Osteoblast (primary cell): ENCODE measurements at places on chromosomes 1 and 21. TPM values are rescaled to one million over a fixed set of nuclear protein-coding genes. Genes with fewer than 3 reads are reported as not detected.

DNA sequence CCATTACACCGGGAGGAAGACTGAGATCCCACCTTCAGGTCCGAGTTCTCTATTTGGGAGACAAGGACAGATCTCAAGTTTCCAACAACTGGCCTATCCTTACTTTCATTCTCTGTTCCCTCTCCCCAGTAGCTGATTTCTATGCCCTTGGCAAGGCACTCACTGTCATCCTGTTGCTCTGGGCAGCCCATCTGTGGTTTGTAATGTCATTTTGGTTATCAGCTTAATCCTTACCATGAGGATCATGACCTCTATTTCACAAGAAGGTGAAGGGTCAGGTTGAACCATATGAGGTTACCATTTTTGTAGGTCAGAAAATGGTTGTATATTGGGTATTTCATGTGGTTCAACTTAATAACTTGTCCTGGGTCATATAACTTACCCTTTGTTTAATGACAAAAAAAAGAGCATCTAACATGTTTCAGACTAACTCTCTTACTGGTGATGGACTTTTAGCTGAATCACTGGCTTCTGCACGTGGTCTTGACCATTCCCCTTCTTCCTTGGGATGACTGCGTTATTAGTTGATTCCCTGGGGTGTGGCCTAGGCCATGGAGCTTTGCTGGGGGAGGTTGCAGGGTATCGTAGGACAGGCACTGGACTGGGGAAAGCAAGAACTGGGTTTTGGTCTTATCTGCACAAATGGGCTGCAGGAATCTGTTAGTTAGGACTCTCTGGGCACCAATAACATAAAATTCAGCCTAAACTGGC lies 120.2 kb downstream of the ACTL8 start:
- peak; percentile 92 for DNase-seq
- no peaks in the 10 kb centered on the region for H3K36me3 ChIP-seq
- H3K27ac ChIP-seq: peak overlapping the region; percentile 96
- H3K27me3 ChIP-seq: no peaks in the 10 kb centered on the region

Gene C1orf35
- 5.3 and 5.4 TPM in 2 replicates for total RNA-seq

Gene MXRA8
- total RNA-seq: 689 and 735 TPM in 2 replicates

Gene FCRL2
- total RNA-seq: not detected in 2 replicates

DNA sequence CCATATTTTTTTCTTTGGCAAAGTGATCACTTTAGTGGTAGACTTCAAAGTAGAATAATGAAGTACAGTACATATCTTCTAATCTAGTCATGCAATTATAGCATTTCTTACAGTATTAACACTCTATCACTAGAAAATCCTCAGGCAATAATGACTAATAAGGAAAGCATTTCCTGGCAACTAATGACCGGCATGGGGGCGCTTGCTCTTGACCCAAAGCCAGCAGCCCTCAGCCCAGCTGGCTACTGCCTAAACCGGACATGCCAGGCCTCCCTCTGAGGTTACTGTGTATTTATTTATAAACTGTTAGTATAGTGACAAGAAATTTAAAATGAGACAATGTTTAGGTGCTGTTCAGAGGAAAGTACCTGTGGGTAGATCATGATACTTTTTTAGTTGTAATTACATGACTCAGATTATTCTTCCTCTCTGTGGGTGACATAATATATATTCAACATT lies 633.8 kb downstream of the PTPRC start:
- peaks cover 30% of the 10 kb centered on the region for H3K4me1 ChIP-seq
- H3K36me3 ChIP-seq: no peaks in the 10 kb centered on the region
- peak; percentile 77 for DNase-seq
- H3K27ac ChIP-seq: peak overlapping the region; percentile 75
- no peak overlapping the region for H3K4me3 ChIP-seq

Gene ARID1A
- 22.8 and 23.6 TPM in 2 replicates for total RNA-seq

Gene DSCAM
- total RNA-seq: not detected in 2 replicates

- H3K36me3 ChIP-seq: peaks cover 21% of the 10 kb centered on the region
- H3K4me3 ChIP-seq: no peak overlapping the region
- no peaks in the 10 kb centered on the region for H3K27me3 ChIP-seq
- H3K27ac ChIP-seq: no peak overlapping the region
These were observed 48.1 kb downstream of the CAMSAP2 start for GRCh38 chr1:200786788-200787187.

- peaks cover 33% of the 10 kb centered on the region for H3K4me1 ChIP-seq
- DNase-seq: peak; percentile 98
- H3K27me3 ChIP-seq: peaks cover under 1% of the 10 kb centered on the region
- peaks cover 37% of the 10 kb centered on the region for H3K36me3 ChIP-seq
These were observed 3.2 kb downstream of the ATP8B2 start for GRCh38 chr1:154328318-154329151.

DNA sequence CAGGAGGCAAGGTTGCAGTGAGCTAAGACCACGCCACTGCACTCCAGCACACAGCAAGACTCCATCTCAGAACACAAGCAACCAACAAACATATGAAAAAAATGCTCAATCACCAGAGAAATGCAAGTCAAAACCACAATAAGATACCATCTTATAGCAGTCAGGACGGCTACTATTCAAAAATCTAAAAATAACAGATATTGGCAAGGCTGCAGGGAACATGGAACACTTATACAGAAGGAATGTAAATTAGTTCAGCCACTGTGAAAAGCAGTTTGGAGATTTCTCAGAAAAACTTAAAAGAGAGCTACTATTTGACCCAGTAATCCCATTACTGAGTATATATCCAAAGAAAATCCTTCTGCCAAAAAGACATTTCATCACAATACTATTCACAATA lies 27.6 kb upstream of the POGK start:
- no peak overlapping the region for H3K27ac ChIP-seq
- no peak overlapping the region for H3K4me3 ChIP-seq
- H3K27me3 ChIP-seq: no peaks in the 10 kb centered on the region
- H3K36me3 ChIP-seq: no peaks in the 10 kb centered on the region
- no peak for DNase-seq

Gene DIO1
- not detected in 2 replicates for total RNA-seq

DNA sequence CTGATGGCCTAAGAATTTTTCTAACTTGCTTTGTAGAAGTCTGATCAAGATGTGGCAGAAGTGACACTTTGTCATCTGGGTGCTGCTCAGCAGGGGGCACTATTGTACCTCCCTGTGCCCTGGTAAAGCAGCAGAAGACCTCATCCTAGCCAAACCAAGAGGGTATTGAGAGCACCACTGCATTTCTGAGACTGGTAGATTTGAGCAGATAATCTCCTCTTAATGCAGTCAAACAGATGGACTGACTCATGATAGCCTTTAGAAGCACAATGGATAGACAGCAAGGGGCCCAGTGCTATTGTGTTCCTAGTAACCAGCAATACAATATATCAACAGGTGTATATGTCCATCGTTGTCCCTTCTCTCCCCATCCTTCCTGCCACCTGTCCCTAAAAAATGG lies 5.7 kb downstream of the TPM3 start:
- H3K36me3 ChIP-seq: no peaks in the 10 kb centered on the region
- no peak overlapping the region for H3K4me3 ChIP-seq
- H3K27ac ChIP-seq: no peak overlapping the region

Gene TDRD5
- not detected in 2 replicates for total RNA-seq

Gene AGMAT
- 2.2 and 2.7 TPM in 2 replicates for total RNA-seq

- H3K27ac ChIP-seq: no peak overlapping the region
- no peak for DNase-seq
- H3K36me3 ChIP-seq: no peaks in the 10 kb centered on the region
- no peaks in the 10 kb centered on the region for H3K4me1 ChIP-seq
These were observed 546.2 kb upstream of the ADGRL2 start for GRCh38 chr1:81254560-81254959.

DNA sequence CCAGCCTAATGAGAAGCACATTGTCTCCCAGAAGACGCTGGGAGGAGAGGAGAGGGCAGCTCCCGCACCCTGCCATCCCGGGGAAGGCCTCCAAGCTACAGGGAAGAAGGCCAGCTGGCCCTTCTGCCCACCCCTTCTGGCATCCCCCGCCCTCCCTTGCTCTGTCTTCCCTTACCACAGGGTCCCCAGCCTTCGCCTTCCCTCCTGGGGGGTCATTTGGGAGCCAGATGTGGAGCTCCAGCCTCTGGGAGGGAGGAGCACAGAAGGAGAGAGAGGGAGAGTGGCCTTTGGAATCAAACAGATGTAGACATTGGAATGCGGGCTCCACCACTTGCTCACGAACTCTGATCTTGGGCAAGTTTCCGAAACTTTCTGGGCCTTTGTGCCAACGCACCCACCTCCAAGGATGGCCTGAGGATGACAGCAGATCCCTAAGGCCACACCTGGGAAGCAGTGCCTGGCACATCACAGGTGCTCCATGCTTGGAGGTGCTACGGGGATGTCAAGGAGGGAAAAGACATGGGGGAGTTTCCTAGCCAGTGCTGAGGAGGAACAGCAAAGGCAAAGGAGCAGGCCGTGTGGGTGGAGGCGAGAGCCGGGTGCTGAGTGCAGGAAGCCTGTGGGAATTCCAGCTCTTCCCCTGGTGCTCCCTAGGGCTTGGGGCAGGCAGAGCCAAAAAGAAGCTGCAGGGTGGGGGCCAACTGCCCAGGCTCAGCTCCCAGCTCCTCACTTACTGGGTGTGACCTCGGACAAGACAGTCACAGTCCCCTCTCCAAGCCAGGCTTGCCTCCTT lies 23.1 kb upstream of the RSPO1 start:
- peaks cover 5% of the 10 kb centered on the region for H3K27me3 ChIP-seq
- no peaks in the 10 kb centered on the region for H3K36me3 ChIP-seq
- no peaks in the 10 kb centered on the region for H3K4me1 ChIP-seq
- H3K27ac ChIP-seq: no peak overlapping the region
- no peak overlapping the region for H3K4me3 ChIP-seq

Gene SPATA45
- not detected in 2 replicates for total RNA-seq

DNA sequence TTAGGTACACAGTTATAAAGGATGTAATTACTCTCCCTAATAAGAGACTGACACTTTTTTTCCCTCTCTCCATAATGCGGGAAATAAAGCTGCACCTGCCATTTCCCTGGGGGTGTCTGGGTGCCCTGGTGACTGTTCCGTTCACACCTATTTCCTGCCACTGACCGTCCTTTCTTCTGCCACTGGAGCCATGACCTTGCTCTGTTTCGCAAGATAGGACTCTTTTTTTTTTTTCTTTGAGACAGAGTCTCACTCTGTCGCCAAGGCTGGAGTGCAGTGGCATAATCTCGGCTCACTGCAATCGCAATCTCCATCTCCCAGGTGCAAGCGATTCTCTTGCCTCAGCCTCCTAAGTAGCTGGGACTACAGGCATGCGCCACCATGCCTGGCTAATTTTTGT lies 66.1 kb upstream of the SERBP1 start:
- no peak overlapping the region for H3K27ac ChIP-seq
- no peak overlapping the region for H3K4me3 ChIP-seq
- H3K4me1 ChIP-seq: no peaks in the 10 kb centered on the region
- no peaks in the 10 kb centered on the region for H3K36me3 ChIP-seq
- peak; percentile 37 for DNase-seq

DNA sequence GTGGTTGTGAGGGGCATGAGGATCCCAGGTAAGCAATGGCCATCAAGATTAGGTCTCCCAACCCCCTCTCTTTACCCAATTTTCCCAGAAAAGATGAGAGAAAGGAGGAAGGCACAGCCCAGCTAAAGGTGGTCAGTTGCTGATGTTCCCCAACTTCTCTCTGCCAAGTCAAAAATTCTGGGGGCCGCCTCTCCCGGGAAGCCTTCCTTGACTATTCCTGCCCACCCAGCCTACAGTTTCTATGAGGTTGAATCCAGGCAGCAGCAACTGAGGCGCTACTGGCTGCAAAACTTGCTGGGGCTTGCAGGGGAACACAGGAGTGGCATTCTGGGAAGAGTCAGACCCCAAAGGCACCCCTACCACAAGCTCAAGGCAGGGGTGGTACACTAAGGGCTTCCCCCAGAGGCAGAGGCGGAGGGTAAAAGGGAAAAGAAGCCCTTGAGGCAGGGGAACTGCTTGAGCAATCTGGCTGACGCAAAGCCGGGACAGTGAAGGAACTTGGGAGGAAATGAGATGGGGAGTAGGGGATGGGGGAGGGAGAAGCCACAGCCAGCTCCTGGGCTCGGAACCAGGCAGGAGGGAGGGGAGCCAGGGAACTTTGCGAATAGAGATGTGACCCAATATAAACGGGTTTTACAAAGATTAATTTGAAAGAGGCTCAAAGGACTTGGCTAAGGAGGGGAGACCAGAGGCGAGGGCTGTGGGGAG lies 31.2 kb downstream of the SDC3 start:
- peaks cover 8% of the 10 kb centered on the region for H3K4me1 ChIP-seq
- peaks cover 5% of the 10 kb centered on the region for H3K36me3 ChIP-seq
- no peak overlapping the region for H3K4me3 ChIP-seq
- DNase-seq: peak; percentile 92
- no peaks in the 10 kb centered on the region for H3K27me3 ChIP-seq

DNA sequence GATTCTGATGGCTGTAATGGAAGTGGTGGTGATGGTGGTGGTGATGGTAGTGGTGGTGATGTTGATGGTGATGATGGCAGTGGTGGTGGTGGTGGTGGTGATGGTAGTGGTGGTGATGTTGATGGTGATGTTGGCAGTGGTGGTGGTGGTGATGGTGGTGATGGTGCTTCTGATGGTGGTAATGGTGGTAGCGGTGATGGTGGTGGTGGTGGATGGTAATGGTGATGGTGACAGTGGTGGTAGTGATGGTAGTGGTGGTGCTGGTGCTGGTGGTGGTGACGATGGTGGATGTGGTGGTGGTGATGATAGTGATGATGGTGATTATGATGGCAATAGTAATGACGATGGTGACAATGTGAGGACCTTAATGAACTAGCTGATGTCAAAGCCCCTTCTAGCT lies 35.6 kb upstream of the LRRC3 start:
- H3K4me3 ChIP-seq: no peak overlapping the region
- no peaks in the 10 kb centered on the region for H3K27me3 ChIP-seq
- DNase-seq: no peak
- H3K36me3 ChIP-seq: no peaks in the 10 kb centered on the region

GRCh38 chr1:161307230-161307768 lies 2.5 kb downstream of the MPZ start:
- peak overlapping the region; percentile 12 for H3K4me3 ChIP-seq
- DNase-seq: peak; percentile 86
- peaks cover 29% of the 10 kb centered on the region for H3K4me1 ChIP-seq
- H3K36me3 ChIP-seq: no peaks in the 10 kb centered on the region
- H3K27ac ChIP-seq: peak overlapping the region; percentile 8

DNA sequence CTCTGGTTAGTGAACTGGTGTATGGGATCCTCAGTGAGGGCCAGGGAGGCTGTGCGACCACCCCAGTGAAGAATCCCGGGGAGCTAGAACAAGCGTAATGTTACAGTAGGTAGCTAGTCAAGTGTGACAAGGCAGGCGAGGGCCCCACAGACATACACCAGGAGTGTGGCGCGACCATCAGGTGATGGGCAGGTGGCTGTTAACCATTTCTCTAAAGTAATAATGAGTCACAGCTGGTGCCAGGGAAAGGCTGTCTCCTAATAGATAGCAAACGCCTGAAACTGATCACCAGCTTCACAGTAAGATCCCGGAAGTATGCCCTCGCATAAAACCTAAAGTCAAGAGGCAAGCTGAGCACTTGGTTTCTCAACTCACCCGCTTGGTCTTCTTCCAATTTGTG lies 40.5 kb upstream of the TARBP1 start:
- H3K4me3 ChIP-seq: no peak overlapping the region
- H3K36me3 ChIP-seq: no peaks in the 10 kb centered on the region
- H3K27me3 ChIP-seq: no peaks in the 10 kb centered on the region
- H3K4me1 ChIP-seq: peaks cover 33% of the 10 kb centered on the region
- no peak for DNase-seq
- no peak overlapping the region for H3K27ac ChIP-seq
